ENCODE measurements at places on chromosomes 1 and 21.

GRCh38 chr1:24384251-24385090, 29.1 kb downstream of the STPG1 start:
- peak; percentile 61 for DNase-seq

DNA sequence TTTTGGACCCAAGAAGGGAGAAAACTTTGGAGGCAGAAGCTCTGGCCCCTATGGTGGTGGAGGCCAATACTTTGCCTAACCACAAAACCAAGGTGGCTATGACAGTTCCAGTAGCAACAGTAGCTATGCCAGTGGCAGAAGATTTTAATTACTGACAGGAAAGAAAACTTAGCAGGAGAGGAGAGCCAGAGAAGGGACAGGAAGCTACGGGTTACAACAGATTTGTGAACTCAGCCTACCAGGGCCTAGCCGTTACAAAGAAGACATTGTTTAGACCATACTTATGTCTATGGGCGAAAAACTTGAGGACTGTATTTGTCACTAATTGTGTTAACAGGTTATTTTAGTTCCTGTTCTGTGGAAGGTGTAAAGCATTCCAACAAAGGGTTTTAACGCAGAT, 10.4 kb upstream of the ACOT11 start:
- no peak for DNase-seq

- peak; percentile 52 for DNase-seq
These were observed 73.5 kb upstream of the RUNX3 start for GRCh38 chr1:25003457-25004190.

DNA sequence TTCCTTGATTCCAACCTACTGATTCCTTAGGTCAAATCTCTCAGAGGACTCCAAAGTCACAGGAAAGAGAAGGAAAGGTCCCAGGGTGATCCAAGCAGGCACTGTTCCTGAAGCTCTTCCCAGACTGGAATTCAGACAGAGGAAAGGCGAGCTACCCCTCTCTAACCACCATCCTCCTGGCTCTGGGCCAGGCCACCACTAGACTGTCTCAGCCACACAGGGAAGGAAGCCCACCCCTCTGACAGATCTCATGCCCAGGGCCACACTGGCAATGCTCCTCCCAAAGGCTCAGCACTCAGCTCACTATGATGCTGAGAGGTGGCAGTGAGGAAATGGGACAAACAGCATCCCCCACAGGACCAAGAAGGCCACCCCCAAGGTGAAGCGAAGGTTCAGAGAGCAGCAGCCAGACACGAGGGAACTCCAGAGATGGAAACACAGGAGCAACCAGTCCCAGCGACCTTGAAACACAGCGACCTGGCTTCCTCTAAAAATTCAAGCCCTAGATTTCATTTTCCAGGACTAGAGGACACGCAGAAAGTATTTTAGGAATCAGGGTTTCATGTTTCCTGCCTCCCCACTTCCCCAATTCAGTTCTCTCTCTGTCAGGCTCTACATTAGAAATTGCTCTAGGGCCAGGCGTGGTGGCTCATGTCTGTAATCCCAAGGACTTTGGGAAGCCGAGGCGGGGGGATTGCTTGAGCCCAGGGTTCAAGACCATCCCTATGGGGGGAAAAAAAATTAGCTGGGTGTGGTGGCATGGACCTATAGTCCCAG, 18.8 kb downstream of the PIK3C2B start:
- no peak for DNase-seq

DNA sequence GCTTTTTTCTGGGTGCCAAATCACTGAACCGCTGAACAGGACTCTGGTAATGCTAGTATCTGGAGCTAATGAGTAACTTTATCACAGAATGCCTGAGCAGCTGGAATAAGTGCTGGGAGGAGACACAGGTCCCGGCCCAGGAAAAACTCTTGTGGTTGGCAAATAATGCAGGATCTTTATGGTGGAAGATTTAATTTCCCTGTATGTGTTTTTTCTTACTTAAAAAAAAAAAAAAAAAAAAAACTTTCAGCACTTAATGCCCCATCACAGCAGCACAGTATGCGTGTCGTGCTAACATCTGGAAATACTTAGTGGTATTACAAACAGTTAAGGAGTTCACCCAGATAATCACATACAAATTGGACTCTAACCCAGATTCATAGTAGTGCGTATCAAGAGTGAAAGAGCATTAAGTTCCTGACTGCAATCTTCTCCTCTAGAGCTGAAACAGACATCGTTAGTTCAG, 220.7 kb downstream of the TOMM20 start:
- DNase-seq, result no peak

DNA sequence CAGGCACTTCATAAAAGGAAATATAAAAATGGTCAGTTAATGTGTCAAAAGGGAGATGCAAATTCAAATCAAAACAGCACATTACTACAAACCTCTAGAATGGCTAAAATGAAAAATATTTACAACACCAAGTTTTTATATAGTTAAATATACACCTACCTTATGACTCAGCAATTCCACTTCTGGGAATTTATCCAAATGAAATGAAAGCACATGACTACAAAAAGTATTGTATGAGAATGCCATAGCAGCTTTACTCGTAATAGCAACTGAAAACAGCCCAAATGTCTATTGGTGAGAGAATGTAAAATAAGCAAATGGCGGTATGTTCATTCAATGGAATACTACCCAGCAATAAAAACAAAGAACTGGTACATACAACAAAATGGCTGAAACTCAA, 175.8 kb upstream of the SPAG17 start:
- DNase-seq, result no peak

DNA sequence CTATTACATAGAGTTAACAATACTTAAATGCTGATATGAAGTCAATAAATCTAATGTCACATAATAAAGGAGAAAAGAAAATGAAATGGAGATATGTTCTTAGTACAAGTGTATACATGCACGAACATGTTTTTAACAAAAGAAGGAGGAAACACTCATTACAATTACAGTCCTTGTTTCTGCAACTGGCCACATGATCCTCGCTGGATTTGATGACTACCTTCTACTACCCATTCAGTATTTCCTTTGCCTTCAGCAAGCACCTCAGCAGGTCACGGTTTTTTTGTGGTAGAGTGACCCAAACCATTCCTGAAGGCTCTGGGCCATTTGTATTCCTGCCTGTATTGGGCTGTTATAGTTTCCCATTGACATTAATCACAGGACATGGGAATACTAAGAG, 172.8 kb upstream of the CXADR start:
- DNase-seq, result no peak

- no peak for DNase-seq
These were observed 611.2 kb upstream of the ADGRL4 start for GRCh38 chr1:79617777-79618176.

GRCh38 chr1:162367073-162367472, 9.6 kb downstream of the SPATA46 start:
- DNase-seq, result no peak

DNA sequence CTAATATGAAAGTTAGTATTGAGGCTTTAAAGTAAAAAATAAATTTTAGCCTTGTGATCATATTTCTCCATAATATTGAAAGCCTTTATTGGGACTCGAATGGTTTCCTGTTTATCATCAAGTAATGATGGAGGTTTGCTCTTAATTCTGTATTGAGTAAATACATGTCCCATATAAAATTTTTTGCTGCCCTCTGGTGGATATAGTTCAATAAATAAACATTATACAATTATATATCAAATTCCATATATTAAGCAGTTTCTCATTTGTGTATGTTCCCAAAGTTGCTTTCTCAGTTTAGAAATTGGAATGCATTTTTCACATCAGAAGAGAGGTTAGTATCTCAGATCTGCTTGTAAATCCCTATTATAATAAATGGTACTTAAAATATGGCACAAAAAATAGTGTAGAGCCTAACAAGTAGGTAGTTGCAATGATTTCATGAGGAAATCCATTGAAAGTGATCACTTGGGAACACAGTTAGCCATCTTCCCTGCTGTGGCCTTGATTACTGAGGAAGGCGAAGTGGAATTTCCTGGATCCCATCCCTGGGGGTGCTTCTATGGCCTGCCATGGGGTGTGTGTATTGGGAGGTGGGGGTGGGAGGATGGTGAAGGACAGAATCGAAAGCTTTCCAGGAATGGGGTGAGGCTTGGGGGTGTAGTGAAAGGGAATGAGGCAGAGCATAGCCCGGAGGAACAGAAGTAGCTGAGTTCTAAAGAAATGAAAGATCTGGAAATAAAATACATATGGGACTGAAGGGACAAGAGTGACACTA, 84.1 kb upstream of the C21orf91 start:
- no peak for DNase-seq

DNA sequence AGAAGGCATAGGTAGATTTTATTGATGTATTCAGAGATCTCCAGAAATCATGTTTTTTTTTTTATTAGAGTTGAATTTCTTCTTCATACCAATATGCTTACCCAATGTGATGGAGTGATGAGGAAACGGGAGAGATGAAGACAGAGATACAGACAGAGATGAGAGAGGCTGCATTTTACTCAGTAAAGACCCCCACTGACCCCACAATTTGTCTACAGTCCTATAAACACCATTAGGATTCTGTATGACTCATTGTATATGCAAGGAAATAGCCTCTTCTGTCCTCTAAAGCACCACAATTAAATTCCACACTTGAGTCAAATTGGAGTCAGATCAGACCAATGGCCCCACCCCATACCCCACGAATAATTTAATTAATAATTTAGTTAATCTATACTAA, 44.0 kb downstream of the RUNX1 start:
- DNase-seq, result no peak

GRCh38 chr1:24294228-24294672, 24.9 kb upstream of the GRHL3 start:
- DNase-seq, result no peak

GRCh38 chr1:25031966-25032667, 102.0 kb upstream of the RUNX3 start:
- DNase-seq, result no peak
